Activated gamma-delta T cell treated with Interleukin-2 at 50 U/mL for 16 hours (primary cell): ENCODE measurements at places on chromosomes 12 and 14.

GRCh38 chr14:66746316-66747006 lies 238.5 kb downstream of the GPHN start:
- DNase-seq = no peak

GRCh38 chr12:42969355-42969754 lies 379.8 kb upstream of the PRICKLE1 start:
- no peak for DNase-seq

GRCh38 chr14:74014299-74014698 lies 4.8 kb downstream of the ENTPD5 start:
- no peak for DNase-seq

DNA sequence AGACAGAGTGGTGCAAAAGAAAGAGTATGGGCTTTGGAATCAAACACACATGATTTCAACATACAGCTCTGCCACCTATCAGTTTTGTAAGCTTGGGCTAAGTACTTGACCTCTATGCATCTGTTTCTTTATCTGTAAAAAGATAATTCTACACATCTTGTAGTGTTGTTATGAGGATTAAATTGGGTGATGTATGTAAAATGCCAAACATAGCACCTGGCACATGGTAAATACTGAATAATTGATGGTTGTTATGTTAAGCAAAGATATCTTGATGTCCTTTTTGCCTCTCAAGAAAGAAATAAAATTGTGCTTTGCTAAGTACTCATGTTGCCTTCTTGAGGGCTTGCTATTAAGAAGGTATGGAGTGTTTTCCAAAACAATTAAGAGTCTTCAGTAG lies 2.3 kb upstream of the CSRP2 start:
- DNase-seq = no peak

DNA sequence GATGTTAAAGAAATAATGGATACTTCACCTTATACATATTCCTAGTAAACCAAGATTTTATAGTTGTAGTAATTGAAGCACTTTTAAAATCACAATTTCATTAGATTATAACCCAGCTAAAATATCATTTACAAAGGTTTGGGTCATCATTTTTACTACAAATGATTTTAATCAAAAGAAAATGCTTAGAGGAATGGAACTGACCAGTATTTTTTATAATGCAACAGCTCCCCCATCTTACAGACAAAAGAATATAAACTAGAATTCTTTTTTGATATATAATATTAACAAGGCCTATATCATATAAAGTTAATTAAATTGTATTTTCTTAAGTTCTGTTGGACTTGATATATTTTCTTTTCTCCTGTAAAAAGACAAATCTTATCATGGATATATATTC lies 20.4 kb upstream of the LRFN5 start:
- no peak for DNase-seq

DNA sequence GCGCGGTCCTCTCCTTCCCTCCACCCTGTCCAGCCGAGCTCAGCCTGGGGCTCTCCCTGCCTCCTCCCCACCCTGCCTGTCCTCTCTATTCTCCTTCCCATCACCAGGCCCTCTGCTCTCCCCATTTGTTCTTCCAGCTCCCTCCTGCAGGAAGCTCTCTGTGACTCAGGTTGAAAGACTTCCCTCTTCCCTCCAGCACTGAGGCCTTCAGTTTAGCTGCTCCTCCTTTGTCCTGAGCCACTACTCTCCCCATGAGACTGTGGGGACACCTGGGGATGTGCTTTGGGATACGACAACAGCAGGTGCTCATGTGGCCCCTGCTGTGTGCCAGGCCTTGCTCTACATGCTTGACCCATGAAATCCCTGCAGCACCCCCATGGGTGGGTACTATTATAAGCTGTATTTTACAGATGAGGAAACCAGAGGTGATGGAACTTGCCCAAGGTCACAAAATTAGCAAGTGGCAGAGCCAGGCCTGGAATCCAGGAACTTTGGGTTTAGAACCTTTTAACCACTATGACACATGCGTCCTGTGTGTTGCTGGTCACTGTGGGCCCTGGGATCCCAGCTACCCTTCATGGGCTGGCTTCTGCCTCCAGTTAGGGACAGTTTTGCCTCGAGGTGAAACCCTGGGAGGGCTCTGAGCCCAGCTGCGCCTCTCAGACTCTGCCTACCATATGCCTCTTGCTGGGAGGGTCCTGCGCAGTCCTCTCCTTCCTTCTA lies 5.5 kb downstream of the KRT80 start:
- DNase-seq = no peak
